ENCODE measurements at places on chromosomes 16 and 17.
A peak's percentile ranks its signal among the peaks of the same experiment; 100 is the strongest.

DNA sequence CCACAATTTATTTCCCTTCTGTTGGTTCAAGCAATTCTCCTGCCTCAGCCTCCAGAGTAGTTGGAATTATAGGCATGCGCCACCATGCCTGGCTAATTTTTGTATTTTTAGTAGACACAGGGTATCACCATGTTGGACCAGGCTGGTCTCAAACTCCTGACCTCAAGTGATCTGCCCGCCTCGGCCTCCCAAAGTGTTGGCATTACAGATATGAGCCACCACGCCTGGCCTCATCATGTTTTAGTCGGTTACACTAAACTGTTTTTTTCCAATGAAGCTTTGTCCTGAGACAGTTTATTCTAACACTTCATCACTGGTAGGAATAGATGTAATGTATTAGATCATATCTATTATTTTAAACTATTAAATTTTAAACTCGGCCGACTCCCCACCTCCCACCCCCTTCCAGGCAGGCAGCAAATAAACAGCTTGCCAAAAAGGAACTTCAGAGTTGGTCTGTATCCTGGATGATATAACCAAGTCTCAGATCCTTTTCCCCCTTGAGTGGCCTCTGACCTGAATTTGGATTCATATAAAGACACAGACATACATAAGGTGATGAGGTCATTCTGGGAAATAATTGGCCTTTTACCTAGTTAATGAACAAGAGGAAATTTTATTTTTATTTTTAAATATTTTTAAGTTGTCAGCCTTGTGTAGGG lies 18.4 kb upstream of the CORO6 start:
- no peak overlapping the region for H3K4me3 ChIP-seq
- peak overlapping the region; percentile 53 for H3K27ac ChIP-seq
- H3K4me1 ChIP-seq, result peaks cover 11% of the 10 kb centered on the region

GRCh38 chr16:31134091-31134571 lies 1.4 kb downstream of the PRSS8 start:
- H3K4me3 ChIP-seq, result peak overlapping the region; percentile 73
- no peaks in the 10 kb centered on the region for H3K36me3 ChIP-seq
- no peak for DNase-seq
- H3K4me1 ChIP-seq, result peaks cover 48% of the 10 kb centered on the region
- no peaks in the 10 kb centered on the region for H3K27me3 ChIP-seq

- no peaks in the 10 kb centered on the region for H3K36me3 ChIP-seq
- no peak overlapping the region for H3K4me3 ChIP-seq
- no peaks in the 10 kb centered on the region for H3K4me1 ChIP-seq
- DNase-seq, result no peak
- no peaks in the 10 kb centered on the region for H3K27me3 ChIP-seq
Measured at GRCh38 chr17:29740017-29740416, 117.3 kb upstream of the CORO6 start.

DNA sequence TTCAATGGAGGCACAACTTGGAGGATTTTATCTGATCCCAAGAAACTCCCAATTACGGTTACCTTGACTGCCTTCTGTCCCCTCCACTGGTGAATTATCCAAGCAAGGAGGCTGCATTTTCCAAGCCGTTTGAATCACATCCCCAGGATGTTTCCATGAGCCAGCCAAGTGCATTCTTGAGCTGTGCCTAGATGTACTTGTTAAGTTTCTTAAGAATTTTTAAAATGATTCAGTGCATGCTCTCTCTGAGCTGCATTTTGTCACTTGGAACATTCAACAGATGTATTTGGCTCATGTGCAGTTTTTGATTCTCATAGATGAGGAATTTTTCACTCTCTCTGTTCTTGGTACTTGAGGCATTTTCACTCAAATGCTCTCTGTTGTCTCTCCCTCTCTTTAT lies 202.6 kb upstream of the MYOCD start:
- H3K4me3 ChIP-seq, result no peak overlapping the region
- no peak for DNase-seq
- no peaks in the 10 kb centered on the region for H3K36me3 ChIP-seq
- H3K27ac ChIP-seq, result no peak overlapping the region
- H3K4me1 ChIP-seq, result no peaks in the 10 kb centered on the region

DNA sequence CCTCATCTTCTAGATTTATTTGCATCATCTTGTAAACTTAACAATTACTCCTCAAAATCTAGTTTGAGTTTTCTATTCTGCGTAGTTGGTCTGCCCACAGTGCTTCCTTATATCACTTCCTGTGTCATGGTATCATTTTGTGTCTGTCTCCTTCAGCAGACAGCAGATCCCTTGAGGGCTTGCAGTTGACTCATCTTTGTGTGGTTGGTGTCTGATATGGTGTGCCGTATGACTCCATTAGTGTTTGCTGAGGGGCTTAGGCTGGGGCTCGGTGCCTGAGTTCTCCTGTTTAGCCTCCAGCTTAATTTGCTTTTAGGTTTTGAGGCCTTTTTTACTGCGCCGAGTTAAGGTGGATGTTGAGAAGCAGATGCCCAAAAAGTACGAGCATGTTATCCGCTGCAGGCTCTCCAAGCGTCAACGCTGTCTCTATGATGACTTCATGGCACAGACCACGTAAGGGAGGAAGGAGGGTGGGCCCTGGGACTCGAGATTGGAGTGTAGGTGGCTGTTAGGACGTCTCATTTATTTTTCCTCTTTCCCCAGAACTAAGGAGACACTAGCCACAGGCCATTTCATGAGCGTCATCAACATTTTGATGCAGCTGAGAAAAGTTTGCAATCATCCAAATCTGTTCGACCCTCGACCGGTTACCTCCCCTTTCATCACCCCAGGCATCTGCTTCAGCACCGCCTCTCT lies 16.9 kb downstream of the SRCAP start:
- no peak overlapping the region for H3K4me3 ChIP-seq
- no peak for DNase-seq
- no peak overlapping the region for H3K27ac ChIP-seq
- H3K36me3 ChIP-seq, result peaks cover 43% of the 10 kb centered on the region
- no peaks in the 10 kb centered on the region for H3K27me3 ChIP-seq

GRCh38 chr17:82229698-82230608 lies 1.1 kb downstream of the SLC16A3 start:
- H3K4me3 ChIP-seq, result peak overlapping the region; percentile 61
- H3K36me3 ChIP-seq, result no peaks in the 10 kb centered on the region
- no peak for DNase-seq
- H3K27ac ChIP-seq, result peak overlapping the region; percentile 69
- peaks cover 12% of the 10 kb centered on the region for H3K4me1 ChIP-seq

- no peaks in the 10 kb centered on the region for H3K4me1 ChIP-seq
- DNase-seq, result no peak
- H3K36me3 ChIP-seq, result no peaks in the 10 kb centered on the region
Measured at GRCh38 chr17:79089720-79090442, 15.3 kb downstream of the ENGASE start.

GRCh38 chr17:70525961-70526360 lies 356.6 kb downstream of the KCNJ2 start:
- DNase-seq, result no peak
- no peak overlapping the region for H3K4me3 ChIP-seq
- no peaks in the 10 kb centered on the region for H3K4me1 ChIP-seq
- no peaks in the 10 kb centered on the region for H3K36me3 ChIP-seq

GRCh38 chr16:23206986-23207385 lies 24.4 kb downstream of the SCNN1G start:
- no peaks in the 10 kb centered on the region for H3K4me1 ChIP-seq
- no peak for DNase-seq
- H3K36me3 ChIP-seq, result no peaks in the 10 kb centered on the region
- H3K4me3 ChIP-seq, result no peak overlapping the region

DNA sequence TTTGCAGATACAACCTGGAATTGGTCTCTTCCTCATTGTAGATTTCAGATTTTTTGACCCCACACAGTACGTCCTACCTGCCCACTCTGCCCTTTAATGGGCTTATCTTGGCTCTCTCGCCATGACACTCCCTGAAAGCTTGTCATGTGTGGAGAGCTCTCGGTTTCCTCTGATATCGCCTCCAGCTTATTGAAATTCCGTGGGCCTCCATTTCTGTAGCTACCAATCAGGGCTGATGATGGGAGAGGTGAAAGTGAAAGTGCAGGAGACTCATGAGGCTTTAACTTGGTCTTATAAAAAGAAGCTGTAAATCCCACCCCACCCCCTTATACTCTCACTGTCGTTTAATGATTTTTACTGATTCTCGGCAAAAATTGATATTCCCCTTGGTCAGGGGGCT lies 17.7 kb downstream of the HOXB1 start:
- H3K4me1 ChIP-seq, result no peaks in the 10 kb centered on the region
- no peaks in the 10 kb centered on the region for H3K36me3 ChIP-seq
- H3K4me3 ChIP-seq, result peak overlapping the region; percentile 9
- H3K27me3 ChIP-seq, result no peaks in the 10 kb centered on the region

DNA sequence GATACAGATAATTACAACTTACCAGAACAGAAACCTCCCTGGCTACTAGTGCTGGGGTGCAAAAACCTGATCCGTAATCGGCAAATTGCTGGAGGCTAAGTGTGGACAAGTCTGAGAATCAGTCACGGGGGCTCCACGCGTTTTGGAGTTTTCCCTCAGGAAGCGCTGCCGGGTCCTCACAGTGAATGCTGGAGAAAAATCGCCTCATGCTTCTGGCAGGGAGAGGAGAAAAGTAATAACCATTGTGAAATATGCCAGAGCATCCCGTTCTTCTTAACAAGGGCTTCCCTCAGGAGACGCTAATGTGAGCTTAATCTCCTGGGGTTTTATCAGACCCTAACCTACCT lies 79.0 kb upstream of the CACNG5 start:
- no peaks in the 10 kb centered on the region for H3K36me3 ChIP-seq
- no peaks in the 10 kb centered on the region for H3K4me1 ChIP-seq
- no peaks in the 10 kb centered on the region for H3K27me3 ChIP-seq
- DNase-seq, result no peak
- H3K4me3 ChIP-seq, result no peak overlapping the region

DNA sequence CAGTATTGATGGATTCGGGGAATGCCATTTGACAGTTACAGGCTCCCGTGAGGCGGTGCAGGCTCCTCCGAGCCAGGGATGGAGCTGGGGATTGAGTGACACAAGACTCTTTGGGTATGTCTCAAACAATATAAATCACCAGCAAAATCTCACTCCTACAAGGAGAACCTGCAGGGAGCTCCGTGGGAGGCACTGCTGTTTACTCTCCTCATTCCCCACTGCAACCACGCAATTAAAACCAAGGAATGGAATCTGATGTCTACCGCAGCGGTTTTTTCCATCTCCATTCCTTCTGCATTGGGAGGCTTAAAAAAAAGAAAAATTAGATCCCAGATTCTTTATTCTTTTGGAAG lies 157.9 kb downstream of the WWOX start:
- no peak overlapping the region for H3K4me3 ChIP-seq
- H3K36me3 ChIP-seq, result no peaks in the 10 kb centered on the region
- H3K27ac ChIP-seq, result no peak overlapping the region
